ENCODE measurements at places on chromosomes 16 and 17. TPM values are rescaled to one million over a fixed set of nuclear protein-coding genes. Genes with fewer than 3 reads are reported as not detected.

Gene CDH13
- total RNA-seq, result 2.3 TPM

Gene EPN3
- total RNA-seq, result 0.49 TPM

Gene CLEC18A
- total RNA-seq, result 0.28 TPM

Gene ACE
- 44.8 TPM for total RNA-seq

Gene TBC1D3E
- total RNA-seq, result not detected

Gene PRDM7
- not detected for total RNA-seq

Gene RAMP2
- total RNA-seq, result 630 TPM

Gene TEKT5
- 0.64 TPM for total RNA-seq

Gene CD7
- not detected for total RNA-seq

Gene MAPT
- 0.28 TPM for total RNA-seq

Gene GRB7
- total RNA-seq, result 1.3 TPM

Gene SCNN1G
- total RNA-seq, result not detected

Gene SLFN14
- total RNA-seq, result 0.95 TPM

Gene PRAC1
- total RNA-seq, result not detected

Gene KRT20
- total RNA-seq, result not detected

Gene RPRML
- total RNA-seq, result not detected

Gene EVI2A
- not detected for total RNA-seq
